ENCODE measurements at places on chromosomes 5 and 9.

- no peak for ATAC-seq
These were observed 190.0 kb downstream of the MED10 start for GRCh38 chr5:6188344-6188743.

DNA sequence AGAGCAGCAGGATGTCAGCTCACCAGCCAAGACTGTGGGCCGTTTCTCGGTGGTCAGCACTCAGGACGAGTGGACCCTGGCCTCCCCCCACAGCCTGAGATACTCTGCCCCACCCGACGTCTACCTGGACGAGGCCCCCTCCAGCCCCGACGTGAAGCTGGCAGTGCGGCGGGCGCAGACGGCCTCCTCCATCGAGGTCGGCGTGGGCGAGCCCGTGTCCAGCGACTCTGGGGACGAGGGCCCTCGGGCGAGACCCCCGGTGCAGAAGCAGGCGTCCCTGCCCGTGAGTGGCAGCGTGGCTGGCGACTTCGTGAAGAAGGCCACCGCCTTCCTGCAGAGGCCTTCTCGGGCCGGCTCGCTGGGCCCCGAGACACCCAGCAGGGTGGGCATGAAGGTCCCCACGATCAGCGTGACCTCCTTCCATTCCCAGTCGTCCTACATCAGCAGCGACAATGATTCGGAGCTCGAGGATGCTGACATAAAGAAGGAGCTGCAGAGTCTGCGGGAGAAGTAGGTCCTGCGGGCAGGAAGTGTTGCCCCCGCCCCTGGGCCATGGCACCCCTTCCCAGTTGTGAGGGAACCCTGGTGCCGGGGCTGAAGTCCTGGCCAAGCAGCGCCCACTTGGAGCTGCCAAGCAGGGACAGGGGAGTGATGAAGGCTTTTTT lies 108.9 kb downstream of the WNK2 start:
- ATAC-seq: no peak

DNA sequence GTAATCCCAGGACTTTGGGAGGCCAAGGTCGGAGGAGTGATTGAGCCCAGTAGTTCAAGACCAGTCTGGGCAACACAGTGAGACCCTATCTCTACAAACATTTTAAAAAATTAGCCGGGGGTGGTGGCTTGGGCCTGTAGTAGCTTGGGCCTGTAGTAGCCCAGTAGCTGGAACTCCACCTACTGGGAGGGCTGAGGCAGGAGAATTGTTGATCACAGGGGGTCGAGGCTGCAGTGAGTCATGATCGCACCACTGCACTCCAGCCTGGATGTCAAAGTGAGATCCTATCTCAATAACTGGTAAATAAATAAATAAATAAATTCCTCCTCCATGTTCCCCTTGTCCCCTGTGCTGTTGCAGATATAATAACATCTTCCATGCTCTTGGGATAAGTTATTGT lies 14.3 kb downstream of the VCAN start:
- no peak for ATAC-seq

GRCh38 chr9:96129747-96130146 lies 172.2 kb downstream of the HSD17B3 start:
- no peak for ATAC-seq

DNA sequence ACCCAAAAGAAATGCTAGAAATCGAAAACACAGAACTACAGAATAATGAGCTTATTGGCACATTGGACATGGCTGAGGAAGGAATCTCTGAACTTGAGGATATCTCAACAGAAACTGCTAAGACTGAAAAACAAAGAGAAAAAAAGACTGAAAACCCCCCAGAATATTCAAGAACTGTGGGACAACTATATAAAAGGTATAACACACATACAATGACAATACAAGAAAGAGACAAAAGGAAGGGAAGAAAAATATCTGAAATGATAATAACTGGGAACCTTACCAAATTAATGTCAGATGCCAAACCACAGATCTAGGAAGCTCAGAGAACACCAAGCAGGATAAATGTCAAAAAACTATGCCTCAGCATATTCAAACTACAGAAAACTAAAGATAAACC lies 68.6 kb upstream of the TNPO1 start:
- ATAC-seq: no peak

DNA sequence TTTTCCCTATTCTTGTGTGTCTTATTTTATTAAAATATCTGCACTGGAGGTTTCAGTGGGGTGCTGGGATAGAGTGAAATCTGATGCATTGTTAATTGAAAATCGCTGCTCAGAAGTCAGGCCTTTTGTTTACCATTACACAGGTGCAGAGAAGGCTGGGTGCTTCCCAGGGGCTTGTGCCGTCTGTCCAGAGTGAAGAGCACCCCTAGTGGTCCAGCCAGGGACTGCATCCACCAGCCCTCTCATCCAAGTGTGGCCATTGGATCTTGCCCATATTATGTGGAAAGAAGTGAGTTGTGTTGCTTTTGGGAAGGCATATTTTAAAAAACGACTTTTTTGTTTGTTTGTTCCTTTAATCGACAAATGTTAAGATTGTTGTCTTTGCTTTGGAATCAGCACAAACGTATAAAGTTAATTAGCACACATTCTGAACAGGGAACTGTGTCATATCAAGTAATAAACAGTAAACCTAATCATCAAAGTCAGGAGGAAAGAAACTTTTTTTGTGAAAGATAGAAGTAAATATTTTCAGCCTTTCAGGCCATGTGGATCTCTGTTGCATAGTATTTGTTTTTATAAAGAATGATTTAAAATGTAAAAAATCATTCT lies 315.6 kb downstream of the MTRR start:
- ATAC-seq: peak; percentile 51

DNA sequence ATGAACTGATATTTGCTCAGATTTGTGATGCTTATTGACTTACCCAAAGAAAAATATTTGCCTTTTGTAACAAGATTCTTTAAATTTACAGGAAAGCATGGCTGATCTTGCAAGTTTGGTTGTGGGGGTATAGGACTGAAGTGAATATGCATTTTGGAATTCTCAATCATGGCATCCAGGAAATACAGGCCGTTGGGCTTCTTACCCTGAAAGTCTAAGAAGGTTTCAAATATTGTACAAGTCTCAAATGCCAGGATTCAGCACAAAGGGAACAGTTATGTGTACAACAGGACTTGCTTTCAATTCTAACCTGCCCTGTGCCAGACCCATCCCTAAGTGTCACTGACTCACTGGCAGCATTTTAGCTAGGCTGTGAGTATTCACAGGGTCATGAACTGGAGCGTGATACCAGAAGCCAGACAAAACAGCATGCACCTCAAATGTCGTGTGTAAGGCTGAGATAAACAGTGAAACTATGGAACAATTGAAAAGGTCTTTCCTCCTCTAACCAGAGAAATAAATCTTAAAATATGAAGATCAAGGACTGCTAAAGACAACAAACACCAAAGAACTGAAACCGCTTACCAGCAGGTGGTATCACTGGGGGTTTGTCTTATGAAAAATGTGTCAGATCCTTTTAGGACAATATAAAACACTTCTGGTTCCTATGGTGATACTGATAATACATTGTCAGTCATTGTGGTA lies 168.6 kb upstream of the RGMB start:
- ATAC-seq: peak; percentile 78

- ATAC-seq: no peak
These were observed 11.4 kb upstream of the CRHBP start for GRCh38 chr5:76941442-76941841.

DNA sequence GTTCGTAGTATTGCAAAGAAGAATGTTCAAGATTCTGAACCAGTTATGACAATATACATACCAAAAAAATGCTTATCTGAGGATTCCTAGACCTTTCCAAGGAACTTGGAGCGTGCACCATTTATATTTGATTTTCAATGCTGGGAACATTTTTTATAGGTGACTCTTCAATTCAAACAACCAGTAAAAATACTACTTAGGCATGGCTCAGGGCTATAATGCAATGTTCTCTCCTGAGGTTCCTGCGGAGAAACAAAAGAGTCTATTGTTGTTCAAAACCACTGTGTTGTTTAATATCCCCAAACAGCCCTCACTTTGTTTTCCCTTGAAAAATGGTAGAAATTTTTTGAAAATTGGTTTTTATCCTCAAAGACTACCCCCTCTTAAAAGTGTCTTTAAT lies 335.7 kb upstream of the IZUMO3 start:
- no peak for ATAC-seq

GRCh38 chr9:115111874-115112273 lies 6.1 kb downstream of the TNC start:
- no peak for ATAC-seq

DNA sequence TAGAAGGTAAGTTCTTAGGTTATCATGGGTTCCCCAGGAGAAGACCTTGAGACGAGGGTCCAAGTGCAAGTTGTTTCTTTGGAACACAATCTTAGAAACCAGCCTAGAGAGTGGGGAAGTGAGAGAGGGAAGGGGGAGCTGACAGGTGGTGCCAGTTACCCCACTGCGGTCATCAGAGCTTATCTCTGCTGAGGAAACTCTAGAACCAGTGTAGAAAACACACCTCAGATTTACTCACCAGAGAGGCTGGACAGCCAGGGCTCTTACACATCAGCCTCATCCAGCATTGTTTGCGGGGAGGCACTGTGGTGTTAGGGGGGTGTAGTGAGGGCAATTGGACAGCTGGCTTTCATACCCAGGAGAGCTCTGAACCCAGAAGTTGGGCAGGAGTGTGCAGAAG lies 206.5 kb upstream of the RAI14 start:
- no peak for ATAC-seq

GRCh38 chr9:37550781-37551180 lies 25.4 kb downstream of the FBXO10 start:
- ATAC-seq: no peak

- no peak for ATAC-seq
These were observed 33.7 kb downstream of the ANKRD31 start for GRCh38 chr5:75202935-75203334.

DNA sequence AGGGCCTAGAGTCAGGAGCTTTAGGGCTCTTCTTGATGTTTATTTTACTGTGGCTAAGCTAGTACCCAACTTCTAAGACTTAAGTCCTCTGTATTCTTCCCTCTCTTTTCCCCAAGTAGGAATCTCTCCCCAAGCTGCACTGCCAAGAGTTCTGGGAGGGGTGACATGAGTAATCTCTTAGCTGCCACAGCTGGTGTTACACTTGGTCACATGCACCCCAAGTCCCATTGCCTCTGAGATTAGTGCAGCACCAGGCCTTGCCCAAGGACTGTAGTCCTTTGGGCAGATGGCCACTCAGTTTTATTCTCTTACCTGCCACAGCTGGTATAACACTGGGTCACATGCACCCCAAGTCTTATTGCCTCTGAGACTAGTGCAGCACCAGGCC lies 114.7 kb upstream of the RIOK2 start:
- no peak for ATAC-seq

- no peak for ATAC-seq
These were observed 48.7 kb downstream of the MARCHF3 start for GRCh38 chr5:126981701-126982100.

- ATAC-seq: peak; percentile 57
These were observed 25.7 kb downstream of the FAM170A start for GRCh38 chr5:119655061-119655460.

GRCh38 chr9:137294091-137294680 lies 7.9 kb downstream of the NRARP start:
- ATAC-seq: peak; percentile 57

GRCh38 chr5:159095866-159096242 lies 3.9 kb downstream of the EBF1 start:
- no peak for ATAC-seq

- no peak for ATAC-seq
These were observed 499.1 kb downstream of the CDK5RAP2 start for GRCh38 chr9:120080849-120081248.

DNA sequence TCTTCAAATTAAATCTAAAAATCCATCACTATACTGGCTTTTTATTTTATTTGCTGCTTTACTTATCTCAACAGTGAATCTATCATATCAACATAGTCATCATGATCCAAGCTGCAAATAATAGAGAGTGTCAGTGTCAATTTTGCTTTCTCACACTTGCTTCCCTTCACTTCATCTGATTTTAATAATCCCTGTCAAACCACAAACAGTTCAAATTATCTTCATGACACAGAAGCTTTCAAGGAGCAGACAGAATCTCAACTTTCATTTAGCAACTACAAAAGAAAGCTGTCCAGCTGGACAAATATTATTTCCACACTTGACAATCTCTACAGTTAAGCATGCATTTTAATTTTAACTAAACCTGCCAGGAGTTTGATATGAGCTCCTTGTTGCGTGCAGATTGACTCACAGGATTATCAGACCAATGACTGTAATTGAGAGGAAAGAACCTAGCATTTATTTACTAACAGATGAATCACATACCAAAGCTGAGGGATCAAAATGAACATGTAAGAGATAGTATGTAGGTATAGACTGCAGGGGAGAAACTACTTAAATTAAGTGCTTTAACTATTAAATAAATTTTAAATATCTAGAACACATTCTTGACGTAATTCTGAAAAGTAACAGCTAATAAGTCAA lies 56.0 kb downstream of the KIAA0825 start:
- no peak for ATAC-seq
